ENCODE measurements at places on chromosomes 2 and 18.

GRCh38 chr2:218306184-218306920 lies 14.0 kb upstream of the TMBIM1 start:
- no peak for DNase-seq

- DNase-seq, result peak; percentile 49
Observed at GRCh38 chr18:33578518-33579348, 714 bp downstream of the ASXL3 start.

- DNase-seq, result no peak
Observed at GRCh38 chr2:60416221-60417008, 137.0 kb downstream of the BCL11A start.

GRCh38 chr2:75710220-75710576 lies 517 bp downstream of the GCFC2 start:
- no peak for DNase-seq

DNA sequence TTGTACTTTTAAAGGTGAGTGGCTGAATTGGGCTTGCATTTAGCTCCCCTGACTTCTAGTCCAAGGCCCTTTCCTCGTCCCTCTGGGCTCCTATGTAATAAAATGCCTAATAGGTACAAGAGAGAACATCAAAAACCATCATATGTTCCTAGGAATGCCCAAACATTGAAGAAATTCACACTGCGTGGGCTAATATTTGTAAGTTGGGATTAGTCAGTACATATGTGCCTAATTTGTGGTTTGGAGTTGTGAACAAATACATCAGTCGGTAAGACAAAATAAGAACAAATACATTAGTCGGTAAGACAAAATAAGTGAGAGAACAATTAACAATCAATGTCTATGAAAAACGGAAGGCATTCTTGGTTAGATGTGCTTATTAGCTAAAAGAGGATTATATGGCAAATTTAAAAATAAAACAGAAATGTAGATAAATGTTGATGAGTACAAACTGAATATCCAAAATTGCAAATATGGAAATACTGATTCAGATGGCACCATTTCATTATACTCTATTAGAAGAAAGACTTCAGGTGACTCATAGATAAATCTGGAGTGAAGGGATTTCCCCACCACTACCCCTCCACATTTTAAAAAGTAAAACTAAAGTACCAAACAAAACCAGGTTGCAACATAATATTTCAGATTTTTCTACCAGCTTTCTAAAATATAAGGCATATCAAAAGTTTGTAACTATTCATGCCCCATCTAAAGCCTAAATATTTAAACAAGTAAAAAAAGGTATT lies 325.4 kb downstream of the ZEB2 start:
- DNase-seq, result no peak

DNA sequence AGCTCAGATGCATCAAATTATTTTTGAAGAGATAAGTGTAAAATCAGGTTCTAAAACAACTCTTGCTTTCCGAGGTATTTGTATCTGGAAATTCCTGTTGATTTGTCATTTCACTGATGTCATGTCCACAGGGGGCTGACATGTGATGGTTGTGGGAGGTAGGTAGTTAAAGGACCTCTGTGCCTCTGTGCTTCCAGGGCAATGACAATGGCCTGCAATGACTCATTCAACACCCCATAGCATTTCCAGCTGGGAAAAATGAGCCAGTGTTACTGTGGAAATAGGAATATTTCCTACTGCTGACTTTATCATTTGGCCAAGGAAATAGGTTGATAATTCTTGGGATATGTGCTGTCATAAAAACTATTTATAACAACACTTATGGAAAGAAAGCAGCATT lies 86.2 kb upstream of the CCDC195 start:
- DNase-seq, result no peak

All from femur (tissue), 1 donor.